ENCODE measurements at places on chromosomes 1 and 21. TPM values are rescaled to one million over a fixed set of nuclear protein-coding genes. Genes with fewer than 3 reads are reported as not detected.

TMPRSS2 gene
- total RNA-seq, result 13.1 TPM

CLDN14 gene
- total RNA-seq, result not detected

AMY2B gene
- total RNA-seq, result 9.4 TPM

IGSF9 gene
- total RNA-seq, result 7.5 TPM

CELA3B gene
- total RNA-seq, result not detected

RCOR3 gene
- total RNA-seq, result 48.0 TPM

POU3F1 gene
- not detected for total RNA-seq

SLC45A1 gene
- total RNA-seq, result 0.73 TPM

KIAA1614 gene
- 0.27 TPM for total RNA-seq

LRRC39 gene
- 0.88 TPM for total RNA-seq

AKNAD1 gene
- total RNA-seq, result not detected

TRIM58 gene
- total RNA-seq, result not detected

NR5A2 gene
- 9.5 TPM for total RNA-seq

CADM3 gene
- not detected for total RNA-seq

KRTAP7-1 gene
- total RNA-seq, result not detected

OR2L2 gene
- not detected for total RNA-seq

LORICRIN gene
- total RNA-seq, result not detected

PGLYRP3 gene
- not detected for total RNA-seq

DNAJC28 gene
- 2.0 TPM for total RNA-seq

NIBAN1 gene
- total RNA-seq, result 19.5 TPM

SLC25A33 gene
- 5.9 TPM for total RNA-seq

TRAPPC3 gene
- total RNA-seq, result 71.5 TPM

ZC3H12A gene
- 64.4 TPM for total RNA-seq

B3GALT6 gene
- 23.4 TPM for total RNA-seq

LAMTOR5 gene
- total RNA-seq, result 85.6 TPM

Measured in Calu3 (cell line).